Kidney tubule cell (primary cell): ENCODE measurements at places on chromosomes 13 and 19.

DNA sequence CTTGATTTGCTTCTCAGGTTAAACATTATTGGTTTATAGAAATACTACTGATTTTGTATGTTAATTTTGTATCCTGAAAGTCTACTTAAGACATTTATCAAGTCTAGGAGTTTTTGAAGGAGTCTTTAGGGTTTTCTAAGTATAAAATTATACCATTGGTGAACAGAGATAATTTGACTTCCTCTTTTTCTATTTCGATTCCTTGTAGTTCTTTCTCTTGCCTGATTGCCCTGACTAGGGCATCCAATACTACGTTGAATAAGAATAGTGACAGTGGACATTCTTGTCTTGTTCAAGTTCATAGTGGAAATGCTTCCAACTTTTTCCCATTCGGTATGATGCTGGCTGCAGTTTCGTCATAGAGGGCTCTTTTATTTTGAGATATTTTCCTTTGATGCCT is 807.5 kb upstream of the SLC10A2 start:
- DNase-seq: no peak

DNA sequence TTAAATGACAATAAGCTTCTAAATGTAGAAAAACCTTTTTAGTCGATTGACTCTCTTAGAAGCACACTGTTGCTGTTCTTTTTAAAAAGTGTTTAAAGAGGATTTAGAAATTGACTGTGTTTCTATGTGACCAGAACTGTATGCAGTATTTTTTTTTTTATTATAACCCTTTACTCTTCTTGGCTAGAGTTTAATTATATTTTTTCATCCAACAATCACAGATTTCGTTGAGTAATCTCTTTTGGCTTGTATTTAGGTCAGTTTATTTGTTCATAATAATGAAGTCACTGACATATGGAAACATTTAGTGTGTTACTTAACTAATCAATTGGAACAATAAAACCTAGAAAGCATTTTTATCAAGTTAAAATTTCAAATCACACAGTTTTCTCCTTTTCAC is 19.9 kb downstream of the CSNK1A1L start:
- no peak for DNase-seq

GRCh38 chr13:40812724-40813445 is 23.5 kb downstream of the SLC25A15 start:
- peak; percentile 91 for DNase-seq

DNA sequence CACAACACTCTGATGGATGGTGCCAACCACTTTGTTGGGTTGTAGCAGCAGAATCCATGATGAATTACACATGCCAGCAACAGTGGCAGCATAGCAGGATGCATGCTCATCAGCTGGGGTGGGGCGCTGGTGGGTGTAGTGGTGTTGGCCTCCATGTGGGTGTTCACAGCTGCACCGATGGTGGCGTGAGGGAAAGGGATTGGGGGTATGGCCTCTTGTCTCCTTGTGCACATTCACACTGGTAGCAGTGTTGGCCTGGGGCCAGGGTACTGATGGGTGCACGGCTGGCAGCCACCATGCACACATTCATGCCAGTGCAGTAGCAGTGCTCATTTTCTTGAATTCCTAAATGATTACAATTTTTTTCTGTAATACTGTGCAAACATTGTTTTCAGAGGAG is 2748.8 kb upstream of the PCDH20 start:
- no peak for DNase-seq

DNA sequence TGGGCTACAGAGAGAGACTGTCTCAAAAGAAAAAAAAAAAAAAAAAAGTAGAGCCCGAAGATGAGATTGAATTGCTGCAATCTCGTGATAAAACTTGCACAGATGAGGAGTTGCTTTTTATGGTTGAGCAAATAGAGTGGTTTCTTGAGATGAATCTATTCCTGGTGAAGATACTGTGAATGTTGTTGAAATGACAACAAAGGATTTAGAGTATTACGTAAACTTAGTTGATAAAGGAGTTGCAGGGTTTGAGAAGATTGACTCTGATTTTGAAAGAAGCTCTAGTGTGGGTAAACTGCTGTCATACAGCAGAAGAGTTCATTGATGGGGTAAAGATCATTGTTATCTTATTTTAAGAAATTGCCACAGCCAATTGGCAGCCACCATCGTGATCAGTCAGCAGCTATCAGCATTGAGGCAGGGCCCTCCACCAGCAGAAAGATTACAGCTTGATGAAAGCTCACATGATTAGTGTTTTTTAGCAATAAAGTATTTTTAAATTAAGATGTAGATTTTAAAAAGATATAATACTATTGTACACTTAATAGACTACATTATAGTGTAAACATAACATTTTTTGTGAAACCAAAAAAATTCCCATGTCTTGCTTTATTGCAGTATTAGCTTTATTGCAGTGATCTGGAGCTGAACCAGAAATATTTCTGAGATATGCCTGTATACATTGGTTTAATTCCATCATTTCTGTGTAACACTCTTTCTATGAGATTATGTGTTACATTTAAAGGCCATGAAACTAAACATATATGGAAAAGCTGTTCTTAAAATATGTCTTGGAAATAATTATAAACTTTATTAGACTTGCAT is 43.1 kb downstream of the ZMYM2 start:
- no peak for DNase-seq

DNA sequence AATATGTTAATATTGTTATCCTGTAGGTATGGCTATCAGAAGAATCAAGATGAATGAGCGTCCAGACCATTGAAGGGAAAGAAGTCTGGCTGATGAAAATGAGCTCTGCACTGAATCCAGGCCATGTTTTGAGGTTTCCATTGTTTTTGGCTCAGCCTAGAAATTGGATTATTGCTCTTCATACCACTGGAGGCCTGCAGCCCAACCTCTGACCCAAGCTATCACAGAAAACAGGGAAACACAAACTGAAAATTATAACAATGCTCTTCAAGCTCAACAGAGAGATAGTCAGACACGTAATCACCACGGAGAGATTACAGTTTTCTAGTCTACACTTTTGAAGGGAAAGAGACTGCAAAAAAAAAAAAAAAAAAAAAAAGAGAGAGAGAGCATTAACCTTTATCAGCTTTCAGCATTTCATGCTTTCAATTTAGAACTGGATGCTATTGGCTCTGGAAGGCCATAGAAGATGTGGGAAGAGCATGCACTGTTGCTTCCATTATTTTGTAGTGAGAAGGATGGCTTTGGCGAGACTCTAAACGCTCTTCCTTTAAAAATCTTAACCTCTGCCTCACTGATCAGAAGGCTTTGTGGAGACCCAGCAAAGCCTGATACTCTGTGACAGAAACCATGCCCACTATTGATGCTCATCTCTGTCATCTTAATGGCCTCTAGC is 10.8 kb downstream of the EDNRB start:
- DNase-seq: no peak

GRCh38 chr13:98658131-98658530 is 81.2 kb upstream of the STK24 start:
- DNase-seq: peak; percentile 54

- peak; percentile 97 for DNase-seq
These were observed at the start of gene CHMP2A for GRCh38 chr19:58554494-58555368. Gene CHMP2A (minus strand): TSS chr19:58555105. CDS start chr19:58554212, 893 bp downstream.

DNA sequence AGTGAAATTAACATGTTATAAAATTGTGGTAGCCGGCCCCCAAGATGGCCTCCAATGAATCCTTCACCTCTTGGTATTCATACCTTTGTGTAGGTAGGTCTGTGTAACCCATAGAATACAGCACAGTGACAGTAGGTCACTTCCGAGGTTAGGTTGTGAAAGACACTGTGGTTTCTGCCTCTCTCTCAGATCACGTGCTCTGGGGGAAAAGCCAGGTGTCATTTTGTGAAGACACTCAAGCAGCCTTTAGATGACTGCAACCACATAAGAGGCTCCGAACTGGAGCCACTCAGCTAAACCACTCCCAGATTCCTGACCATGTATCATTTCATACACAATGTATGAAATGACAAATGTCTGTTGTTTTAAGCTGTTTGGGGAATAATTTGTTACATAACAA is 9.8 kb upstream of the USPL1 start:
- DNase-seq: no peak

DNA sequence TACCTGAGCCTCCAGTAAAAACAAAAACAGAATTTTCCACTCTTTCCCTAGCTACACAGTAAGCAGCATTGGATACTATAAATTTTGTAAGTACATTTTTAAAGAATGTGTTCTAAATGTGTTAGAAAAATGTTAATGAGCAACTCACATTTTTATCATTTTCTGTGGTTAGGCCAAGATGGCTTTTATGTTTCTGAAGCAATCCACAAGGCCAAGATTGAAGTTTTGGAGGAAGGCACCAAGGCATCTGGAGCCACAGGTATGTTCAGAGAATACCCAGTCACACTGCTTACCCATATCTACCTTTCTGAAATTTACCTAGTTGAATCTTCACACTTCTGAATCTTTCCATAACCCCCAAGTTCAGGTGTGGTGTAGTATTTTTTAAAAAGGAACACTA is 21.6 kb downstream of the SERPINE3 start:
- peak; percentile 17 for DNase-seq
